ENCODE measurements at places on chromosomes 4 and X. TPM values are rescaled to one million over a fixed set of nuclear protein-coding genes. Genes with fewer than 3 reads are reported as not detected.

CCKAR gene
- total RNA-seq = 25.2 TPM

SPANXD gene
- total RNA-seq = not detected

FAM133A gene
- total RNA-seq = 0.15 TPM

ATP2B3 gene
- total RNA-seq = not detected

DUSP21 gene
- not detected for total RNA-seq

RTL5 gene
- 2.8 TPM for total RNA-seq

BCAP31 gene
- 115 TPM for total RNA-seq

MAOA gene
- total RNA-seq = 15.0 TPM

ADH1A gene
- not detected for total RNA-seq

BEND2 gene
- not detected for total RNA-seq

IQCM gene
- total RNA-seq = not detected

MAGIX gene
- total RNA-seq = 2.8 TPM

GPC4 gene
- total RNA-seq = 0.33 TPM

CYTL1 gene
- 0.15 TPM for total RNA-seq

EDNRA gene
- 6.9 TPM for total RNA-seq

MAGEE1 gene
- 1.9 TPM for total RNA-seq

ADRA2C gene
- total RNA-seq = 0.50 TPM

TMEM150C gene
- 0.15 TPM for total RNA-seq

KIAA1210 gene
- not detected for total RNA-seq

ITGB1BP2 gene
- total RNA-seq = 1.0 TPM

HSD17B13 gene
- 0.15 TPM for total RNA-seq

NXT2 gene
- 9.8 TPM for total RNA-seq

NEXMIF gene
- total RNA-seq = not detected

FRAS1 gene
- total RNA-seq = 0.15 TPM

GAB1 gene
- total RNA-seq = 12.5 TPM

CNKSR2 gene
- total RNA-seq = 0.66 TPM

SPACA5B gene
- not detected for total RNA-seq

PCSK1N gene
- not detected for total RNA-seq

FGFR3 gene
- 0.33 TPM for total RNA-seq

CT45A10 gene
- not detected for total RNA-seq

PHOX2B gene
- not detected for total RNA-seq

SULT1E1 gene
- total RNA-seq = not detected

Measured in smooth muscle cell of trachea (primary cell).